A549 treated with GW870086 at 1 μM for 4 hours (cell line): ENCODE measurements at places on chromosomes 4 and X. TPM values are rescaled to one million over a fixed set of nuclear protein-coding genes. Genes with fewer than 3 reads are reported as not detected.

SHISA3 gene
- 0.06 to 0.07 TPM in 2 of 5 replicates, not detected in the others for total RNA-seq

STATH gene
- total RNA-seq: not detected in 5 replicates

GPR34 gene
- 0.13 to 0.16 TPM (median 0.15 TPM) in 4 of 5 replicates, not detected in the other for total RNA-seq

SLC26A1 gene
- total RNA-seq: 0.14 to 0.27 TPM (median 0.23 TPM) in 5 replicates

HERC5 gene
- 3.6 to 4.1 TPM (median 3.7 TPM) in 5 replicates for total RNA-seq

HSPA4L gene
- total RNA-seq: 6.8 to 9.0 TPM (median 7.3 TPM) in 5 replicates

APELA gene
- not detected in 5 replicates for total RNA-seq

SRPX gene
- 7.3 to 8.4 TPM (median 7.9 TPM) in 5 replicates for total RNA-seq

ADRA2C gene
- total RNA-seq: 6.2 to 10.9 TPM (median 10.3 TPM) in 5 replicates

ARHGAP24 gene
- 3.9 to 5.7 TPM (median 4.6 TPM) in 5 replicates for total RNA-seq

CITED1 gene
- 0.90 to 2.6 TPM (median 1.5 TPM) in 5 replicates for total RNA-seq

GIMD1 gene
- not detected in 5 replicates for total RNA-seq

KLHL2 gene
- 12.5 to 17.4 TPM (median 15.8 TPM) in 5 replicates for total RNA-seq

NXF2B gene
- total RNA-seq: not detected in 5 replicates

CT45A5 gene
- not detected in 5 replicates for total RNA-seq

TNMD gene
- total RNA-seq: not detected in 5 replicates

TLR2 gene
- total RNA-seq: 0.20 to 0.47 TPM (median 0.39 TPM) in 5 replicates

FHDC1 gene
- total RNA-seq: 0.64 to 0.71 TPM (median 0.69 TPM) in 5 replicates

TMEM47 gene
- total RNA-seq: 0.87 to 1.5 TPM (median 1.2 TPM) in 5 replicates

SMARCA1 gene
- total RNA-seq: 32.0 to 50.4 TPM (median 49.0 TPM) in 5 replicates

FGG gene
- total RNA-seq: 5.1 to 8.7 TPM (median 5.5 TPM) in 5 replicates

CTAG1B gene
- not detected in 5 replicates for total RNA-seq

MAGEB18 gene
- total RNA-seq: not detected in 5 replicates

SYTL4 gene
- total RNA-seq: 1.5 to 3.8 TPM (median 2.9 TPM) in 5 replicates

UGT2B11 gene
- total RNA-seq: 0.08 to 0.21 TPM (median 0.14 TPM) in 4 of 5 replicates, not detected in the other

GEMIN8 gene
- 7.5 to 12.2 TPM (median 10.2 TPM) in 5 replicates for total RNA-seq

PCSK1N gene
- 25.1 to 49.0 TPM (median 43.6 TPM) in 5 replicates for total RNA-seq

TBC1D14 gene
- 34.1 to 39.4 TPM (median 38.3 TPM) in 5 replicates for total RNA-seq

ZFX gene
- total RNA-seq: 7.7 to 10.5 TPM (median 9.2 TPM) in 5 replicates

EGF gene
- 0.15 to 0.75 TPM (median 0.43 TPM) in 5 replicates for total RNA-seq

UGT2B15 gene
- total RNA-seq: 0.06 to 0.17 TPM (median 0.09 TPM) in 3 of 5 replicates, not detected in the others
